ENCODE measurements at places on chromosomes 4 and X.

DNA sequence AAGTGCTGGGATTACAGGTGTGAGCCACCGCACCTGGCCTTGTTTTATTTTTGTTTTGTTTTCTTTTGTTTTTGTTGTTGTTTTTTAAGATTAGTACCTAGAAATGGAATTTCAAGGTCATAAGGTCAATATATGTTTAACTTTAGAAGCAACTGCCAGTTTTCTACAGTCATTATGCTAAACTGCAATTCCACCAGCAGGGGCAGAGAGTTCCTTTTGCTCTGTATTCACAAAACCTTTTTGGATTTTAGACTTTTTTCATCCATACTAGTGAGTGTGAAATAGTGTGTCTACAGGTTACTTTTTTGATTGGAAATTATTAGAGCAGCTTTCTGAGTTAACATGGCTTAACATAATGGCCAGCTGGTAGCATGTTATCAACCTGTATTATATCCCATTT, 580.6 kb downstream of the TRIML1 start:
- DNase-seq: no peak

- DNase-seq: no peak
Observed at GRCh38 chr4:25861951-25862410, 807 bp downstream of the SEL1L3 start.

GRCh38 chr4:769511-769910, 56.4 kb downstream of the CPLX1 start:
- DNase-seq: no peak

DNA sequence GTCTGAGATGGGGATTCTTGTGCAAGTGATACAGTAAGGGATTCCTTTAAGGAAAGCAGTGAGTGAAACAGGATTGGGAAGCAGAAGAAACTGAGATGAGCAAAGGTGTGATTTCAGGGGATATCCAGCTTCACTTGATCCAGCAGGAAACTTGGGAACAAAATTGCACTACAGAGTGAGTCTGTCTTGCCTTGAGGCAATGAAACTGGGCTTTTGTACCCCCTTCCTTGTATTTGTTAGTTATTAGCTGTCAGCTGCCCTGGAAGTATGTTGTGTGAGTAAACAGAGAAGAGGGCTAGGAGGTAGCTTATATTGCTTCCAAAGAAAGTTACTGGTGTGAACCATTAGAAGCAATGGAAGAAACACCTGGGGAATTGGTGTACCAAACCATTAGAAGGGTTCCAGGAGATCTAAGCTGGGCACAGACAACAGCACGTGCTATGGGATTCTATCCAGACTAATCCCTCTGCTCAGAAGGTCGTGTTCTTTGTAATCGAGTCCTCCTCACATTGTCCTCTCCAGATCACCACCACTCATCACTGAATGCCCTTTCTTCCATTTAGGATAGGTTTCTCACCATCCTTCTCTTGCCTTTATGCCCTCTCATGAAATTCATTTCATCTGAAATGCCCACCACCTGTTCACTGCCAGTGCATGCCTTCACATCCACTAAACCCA, 76.0 kb downstream of the PDLIM5 start:
- DNase-seq: no peak

DNA sequence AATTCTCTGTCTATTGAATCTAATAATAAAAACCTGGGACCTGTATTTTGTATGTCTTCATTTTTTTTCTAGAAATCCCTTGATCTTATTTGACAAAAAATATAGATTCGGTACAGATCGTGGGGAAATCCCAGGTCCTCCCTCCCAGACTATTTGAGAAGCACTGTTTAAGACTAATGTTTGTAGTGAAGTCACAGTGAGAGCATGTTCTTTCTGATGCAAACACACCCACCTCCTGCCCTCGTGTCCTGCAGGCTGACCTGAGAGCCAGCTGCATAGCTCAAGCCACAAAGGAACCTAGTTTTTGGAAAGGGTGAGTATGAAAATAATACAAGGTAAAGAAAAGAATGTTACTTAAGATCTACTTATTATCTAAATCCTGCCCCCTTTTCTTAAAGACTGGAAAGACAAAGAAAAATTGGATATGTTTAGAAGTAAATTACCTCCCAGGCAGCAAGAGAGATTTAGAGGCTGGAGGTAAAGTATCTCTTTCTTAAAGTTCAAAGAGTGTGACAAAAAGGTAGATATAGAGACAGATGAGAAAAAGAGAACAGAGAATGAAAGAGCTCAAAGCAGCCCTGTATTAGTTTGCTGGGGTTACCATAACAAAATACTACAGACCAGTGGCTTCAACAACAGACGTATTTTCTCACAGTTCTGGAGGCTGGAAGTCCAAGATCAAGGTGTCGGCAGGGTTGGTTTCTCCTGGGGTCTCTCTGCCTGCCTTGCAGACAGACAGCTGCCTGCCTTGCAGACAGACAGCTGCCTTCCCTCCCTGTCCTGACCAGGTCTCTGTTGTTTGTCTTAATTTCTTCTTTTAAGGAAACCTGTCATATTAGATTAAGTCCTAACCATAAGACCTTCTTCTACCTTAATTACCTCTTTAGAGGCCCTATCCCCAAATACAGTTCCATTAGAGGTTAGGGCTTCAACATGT, 20.4 kb upstream of the DCTD start:
- DNase-seq: no peak

- no peak for DNase-seq
Observed at GRCh38 chr4:165966833-165967232, 93.8 kb downstream of the TLL1 start.

- DNase-seq: no peak
Observed at GRCh38 chr4:92421920-92422319, 118.2 kb downstream of the GRID2 start.

GRCh38 chr4:87510747-87511146, 18.4 kb downstream of the SPARCL1 start:
- no peak for DNase-seq

DNA sequence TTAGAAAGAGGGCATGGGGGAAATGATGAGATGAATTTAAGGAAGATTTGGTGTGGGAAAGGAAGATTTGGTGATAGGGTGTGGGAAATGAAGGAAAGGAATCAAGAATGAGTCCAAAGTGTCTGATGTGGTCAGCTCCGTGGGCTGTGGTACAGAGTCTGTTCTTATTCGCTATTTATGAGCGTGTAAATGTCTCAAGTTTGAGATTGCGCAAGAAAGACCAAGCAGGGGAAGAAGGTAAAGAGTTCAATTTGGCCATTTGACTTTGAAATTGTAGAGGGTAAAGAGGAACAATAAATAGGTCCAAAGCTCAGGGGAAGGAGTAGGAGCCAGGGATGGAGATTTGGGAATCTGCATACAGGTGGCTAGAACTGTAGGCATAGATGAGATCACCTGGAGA, 11.3 kb upstream of the SMS start:
- no peak for DNase-seq

- DNase-seq: no peak
Observed at GRCh38 chr4:85883180-85883579, 408.2 kb downstream of the ARHGAP24 start.
